SK-N-SH (cell line): ENCODE measurements at places on chromosomes 5 and 9. TPM values are rescaled to one million over a fixed set of nuclear protein-coding genes. Genes with fewer than 3 reads are reported as not detected.

The SH3GL2 gene
- 0.03 and 0.05 TPM in 2 replicates for polyA plus RNA-seq

The COL23A1 gene
- 0.03 and 0.10 TPM in 2 replicates for polyA plus RNA-seq

The PCDHA1 gene
- 0.16 and 0.21 TPM in 2 replicates for polyA plus RNA-seq

The INIP gene
- polyA plus RNA-seq = 7.9 and 10.2 TPM in 2 replicates

The CDHR2 gene
- polyA plus RNA-seq = 0.02 TPM in 1 of 2 replicates, not detected in the other

The ASB6 gene
- polyA plus RNA-seq = 35.9 and 37.5 TPM in 2 replicates

The PCDHA4 gene
- 1.2 and 1.4 TPM in 2 replicates for polyA plus RNA-seq

The LOX gene
- polyA plus RNA-seq = 36.3 and 50.4 TPM in 2 replicates

The HRH2 gene
- 0.08 TPM in 2 replicates for polyA plus RNA-seq

The DAB2IP gene
- polyA plus RNA-seq = 21.4 and 25.4 TPM in 2 replicates

The PDCD1LG2 gene
- polyA plus RNA-seq = 11.1 and 19.4 TPM in 2 replicates

The ANXA2R gene
- 1.7 and 1.9 TPM in 2 replicates for polyA plus RNA-seq

The TPD52L3 gene
- not detected in 2 replicates for polyA plus RNA-seq

The SPARC gene
- polyA plus RNA-seq = 987 and 1,115 TPM in 2 replicates

The FGF10 gene
- polyA plus RNA-seq = not detected in 2 replicates

The NUTM2G gene
- polyA plus RNA-seq = not detected in 2 replicates

The FBXO38 gene
- polyA plus RNA-seq = 15.3 and 15.5 TPM in 2 replicates

The CBY3 gene
- not detected in 2 replicates for polyA plus RNA-seq

The PDLIM7 gene
- 183 and 206 TPM in 2 replicates for polyA plus RNA-seq

The PCDHGC4 gene
- 0.53 and 0.78 TPM in 2 replicates for polyA plus RNA-seq

The FRRS1L gene
- polyA plus RNA-seq = 3.7 and 5.2 TPM in 2 replicates

The VAV2 gene
- polyA plus RNA-seq = 12.9 and 14.9 TPM in 2 replicates

The CCDC180 gene
- 1.0 and 1.2 TPM in 2 replicates for polyA plus RNA-seq

The LAMC3 gene
- polyA plus RNA-seq = 0.06 and 0.07 TPM in 2 replicates

The ANKRD18B gene
- polyA plus RNA-seq = 2.3 and 2.7 TPM in 2 replicates

The CMYA5 gene
- 0.12 and 0.21 TPM in 2 replicates for polyA plus RNA-seq

The DNAJC25 gene
- 3.3 and 4.4 TPM in 2 replicates for polyA plus RNA-seq

The ZNF608 gene
- polyA plus RNA-seq = 4.9 and 5.2 TPM in 2 replicates

The SEMA4D gene
- polyA plus RNA-seq = 2.1 and 4.8 TPM in 2 replicates

The IFNA13 gene
- polyA plus RNA-seq = not detected in 2 replicates

The CCDC183 gene
- polyA plus RNA-seq = 5.3 and 6.8 TPM in 2 replicates

The PRXL2C gene
- 8.4 and 8.7 TPM in 2 replicates for polyA plus RNA-seq

The DIPK1B gene
- polyA plus RNA-seq = 24.5 and 27.1 TPM in 2 replicates

The FOXD4L5 gene
- 0.03 and 0.05 TPM in 2 replicates for polyA plus RNA-seq

The EPB41L4A gene
- polyA plus RNA-seq = 0.07 and 0.31 TPM in 2 replicates

The ANKRD34B gene
- polyA plus RNA-seq = not detected in 2 replicates

The CPEB4 gene
- polyA plus RNA-seq = 6.8 and 9.4 TPM in 2 replicates

The SLC6A18 gene
- not detected in 2 replicates for polyA plus RNA-seq

The DMRT2 gene
- polyA plus RNA-seq = not detected in 2 replicates

The ORM2 gene
- not detected in 2 replicates for polyA plus RNA-seq

The RNF208 gene
- polyA plus RNA-seq = 2.0 and 2.7 TPM in 2 replicates

The HABP4 gene
- 18.4 and 19.0 TPM in 2 replicates for polyA plus RNA-seq
